ENCODE measurements at places on chromosomes 1 and 21.

GRCh38 chr1:198340139-198340538 lies 183.3 kb downstream of the NEK7 start:
- DNase-seq: no peak

- DNase-seq: no peak
These were observed 2.0 kb upstream of the TAGLN2 start for GRCh38 chr1:159927211-159927848.

DNA sequence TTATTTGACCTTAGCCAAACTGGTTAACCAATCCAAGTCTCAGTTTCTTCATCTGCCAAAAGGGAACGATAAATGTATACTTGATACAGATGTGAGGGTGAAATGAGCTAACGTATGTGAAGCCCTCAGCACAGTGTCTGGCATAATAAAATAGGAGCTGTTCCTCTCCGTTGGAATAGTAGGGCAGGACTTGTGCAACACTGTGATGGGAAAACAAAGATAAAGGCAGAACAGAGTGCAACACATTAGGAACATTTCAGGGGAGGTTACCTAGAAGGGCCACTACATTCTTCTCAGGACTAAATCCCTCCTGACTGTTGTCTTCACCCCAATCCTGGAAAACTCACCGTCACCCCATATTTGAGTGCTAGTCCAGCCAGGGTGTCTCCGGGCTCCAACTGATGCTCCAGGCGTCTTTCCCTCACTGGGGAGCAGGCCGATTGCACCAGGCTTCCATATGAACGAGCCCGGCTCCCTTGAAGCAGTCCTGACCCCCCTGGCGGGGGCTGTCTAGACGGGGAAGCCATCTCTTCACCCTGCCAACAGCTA lies 896 bp downstream of the LYSMD1 start:
- DNase-seq: no peak

DNA sequence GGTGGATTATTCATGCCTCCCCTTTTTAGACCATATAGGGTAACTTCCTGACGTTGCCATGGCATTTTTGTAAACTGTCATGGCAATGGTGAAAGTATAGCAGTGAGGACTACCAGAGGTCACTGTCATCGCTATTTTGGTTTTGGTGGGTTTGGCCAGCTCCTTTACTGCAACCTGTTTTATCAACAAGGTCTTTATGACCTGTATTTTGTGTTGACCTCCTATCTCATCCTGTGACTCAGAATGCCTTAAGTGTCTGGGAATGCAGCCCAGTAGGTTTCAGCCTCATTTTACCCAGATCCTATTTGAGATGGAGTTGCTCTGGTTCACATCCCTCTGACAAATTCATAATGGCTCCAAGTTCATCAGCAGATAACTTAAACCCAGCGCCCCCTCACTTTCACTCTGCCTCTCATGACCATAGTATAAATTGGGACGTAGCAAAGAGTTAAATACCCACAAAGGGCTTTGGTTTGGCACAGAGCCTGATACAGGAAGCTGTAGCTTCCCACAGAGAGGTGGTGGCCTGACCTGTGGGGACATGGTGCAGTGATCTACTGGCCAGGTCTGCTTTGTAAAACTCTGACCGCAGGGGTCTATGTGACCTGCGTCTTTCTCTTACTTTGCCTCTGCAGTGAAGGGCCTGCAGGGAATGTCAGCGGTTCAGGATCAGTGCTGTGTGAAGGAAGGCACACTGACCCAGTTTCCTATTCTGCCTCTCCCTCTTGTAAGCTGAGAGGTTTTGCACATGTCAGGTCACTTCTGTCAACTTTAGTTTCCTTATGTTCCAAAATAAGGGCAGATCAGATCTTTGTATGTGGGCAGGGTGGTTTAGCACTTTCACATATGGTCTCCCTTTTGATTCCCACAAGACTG lies 78.1 kb upstream of the ZNF644 start:
- DNase-seq: no peak

GRCh38 chr1:5598824-5599395 lies 393.3 kb downstream of the NPHP4 start:
- DNase-seq: peak; percentile 37

GRCh38 chr1:206734499-206735142 lies 36.0 kb upstream of the IL19 start:
- peak; percentile 92 for DNase-seq

All from activated CD8-positive, alpha-beta memory T cell treated with anti-CD3 and anti-CD28 coated beads for 24 hours (primary cell).